ENCODE measurements at places on chromosomes 3 and 15.

DNA sequence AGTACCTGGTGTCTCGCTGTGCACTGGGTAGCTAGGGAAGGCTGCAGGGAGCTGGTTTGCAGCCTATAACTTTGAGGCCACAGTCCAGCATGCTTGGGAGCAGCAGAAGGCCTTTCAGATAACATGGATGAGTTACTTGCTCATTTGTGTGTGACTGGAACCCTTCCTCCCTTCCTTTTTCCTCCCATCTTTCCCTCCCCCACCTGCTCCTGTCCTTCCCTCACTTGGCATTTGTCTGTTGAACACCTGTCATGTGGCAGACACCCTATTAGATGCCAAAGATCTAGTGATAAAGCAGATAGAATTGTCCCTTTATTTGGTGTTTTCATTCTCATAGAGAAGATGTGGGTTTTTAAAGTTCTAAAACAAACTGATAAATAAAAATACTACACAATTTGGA lies 71.6 kb downstream of the LRTM1 start:
- DNase-seq = no peak

GRCh38 chr3:27545061-27545460 lies 60.9 kb upstream of the SLC4A7 start:
- no peak for DNase-seq

DNA sequence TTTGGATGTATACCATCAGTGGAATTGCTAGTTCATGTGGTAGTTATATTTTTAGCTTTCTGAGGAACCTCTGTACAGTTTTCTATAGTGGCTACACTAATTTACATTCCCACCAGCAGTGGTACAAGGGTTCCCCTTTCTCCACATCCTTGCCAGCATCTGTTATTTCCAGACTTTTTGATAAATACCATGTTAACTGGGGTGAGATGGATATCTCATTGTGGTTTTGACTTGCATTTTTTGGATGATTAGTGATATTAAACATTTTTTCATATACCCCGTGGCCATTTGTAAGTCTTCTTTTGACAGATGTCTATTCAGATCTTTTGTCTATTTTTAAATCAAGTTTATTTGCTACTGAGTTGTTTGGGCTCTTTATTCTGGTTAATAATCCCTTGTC lies 455.6 kb upstream of the RARB start:
- no peak for DNase-seq

DNA sequence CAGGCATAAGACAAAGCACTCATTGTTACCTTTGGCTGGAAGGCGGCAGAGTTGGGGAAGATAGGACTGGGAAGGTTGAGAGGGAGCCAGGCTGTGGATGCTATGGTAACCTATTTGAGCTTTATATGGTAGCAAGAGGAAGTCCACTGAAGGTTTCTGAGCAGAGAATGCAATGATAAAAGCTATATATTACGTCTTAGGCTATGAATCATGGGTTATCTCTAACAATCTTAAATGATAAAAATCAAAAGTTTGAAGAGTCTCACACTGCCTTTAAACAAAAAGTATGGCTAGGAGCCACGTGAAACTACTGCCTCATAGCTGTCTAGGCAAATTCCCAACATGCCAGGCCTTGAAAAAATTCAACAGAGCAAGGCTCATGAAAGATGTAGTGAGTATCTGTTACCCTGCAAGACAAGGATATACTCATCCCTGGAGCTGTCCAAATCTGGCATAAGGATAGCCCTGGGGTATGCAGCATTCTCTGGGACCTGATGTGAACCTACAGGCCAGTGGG lies 4.1 kb downstream of the P3H2 start:
- no peak for DNase-seq

DNA sequence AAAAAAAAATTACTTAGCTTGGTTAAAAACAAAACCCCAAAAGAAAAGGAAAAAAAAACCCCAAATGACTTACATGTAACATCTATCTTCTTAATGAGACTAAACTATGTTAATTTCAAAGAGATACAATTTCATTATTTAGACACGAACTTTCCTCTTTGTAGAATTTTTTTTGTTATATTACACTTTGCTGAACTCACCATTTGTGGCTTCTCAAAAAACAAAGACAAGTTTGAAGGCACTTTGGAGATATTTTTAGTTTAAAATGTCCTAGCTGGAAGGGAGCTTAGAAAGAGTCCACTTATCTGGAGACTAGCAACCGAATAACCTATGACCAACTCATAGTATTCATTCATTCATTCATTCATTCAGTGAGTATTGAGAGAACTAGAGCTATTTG lies 301.7 kb upstream of the ROPN1 start:
- no peak for DNase-seq

GRCh38 chr3:5205165-5205941 lies 17.8 kb downstream of the EDEM1 start:
- no peak for DNase-seq

DNA sequence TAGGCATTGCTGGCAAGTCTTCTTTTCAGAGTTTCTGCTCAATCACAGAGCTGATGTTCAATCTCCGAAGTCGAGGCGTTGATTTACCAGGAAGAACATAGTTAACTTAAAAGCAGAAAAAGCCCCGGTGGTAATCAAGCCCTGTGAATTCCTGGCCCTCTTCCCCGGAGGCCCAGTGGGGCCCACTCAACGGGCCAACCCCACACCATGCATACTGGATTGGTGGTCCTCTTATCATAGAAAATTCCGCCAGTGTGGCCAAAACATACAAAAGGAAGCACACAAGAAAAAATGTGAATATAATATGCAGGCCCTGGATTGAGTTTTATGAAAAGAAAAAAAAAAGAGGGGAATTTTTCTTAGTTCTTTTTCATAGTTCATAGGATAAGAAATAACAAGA lies 873.0 kb upstream of the NR2F2 start:
- DNase-seq = no peak

DNA sequence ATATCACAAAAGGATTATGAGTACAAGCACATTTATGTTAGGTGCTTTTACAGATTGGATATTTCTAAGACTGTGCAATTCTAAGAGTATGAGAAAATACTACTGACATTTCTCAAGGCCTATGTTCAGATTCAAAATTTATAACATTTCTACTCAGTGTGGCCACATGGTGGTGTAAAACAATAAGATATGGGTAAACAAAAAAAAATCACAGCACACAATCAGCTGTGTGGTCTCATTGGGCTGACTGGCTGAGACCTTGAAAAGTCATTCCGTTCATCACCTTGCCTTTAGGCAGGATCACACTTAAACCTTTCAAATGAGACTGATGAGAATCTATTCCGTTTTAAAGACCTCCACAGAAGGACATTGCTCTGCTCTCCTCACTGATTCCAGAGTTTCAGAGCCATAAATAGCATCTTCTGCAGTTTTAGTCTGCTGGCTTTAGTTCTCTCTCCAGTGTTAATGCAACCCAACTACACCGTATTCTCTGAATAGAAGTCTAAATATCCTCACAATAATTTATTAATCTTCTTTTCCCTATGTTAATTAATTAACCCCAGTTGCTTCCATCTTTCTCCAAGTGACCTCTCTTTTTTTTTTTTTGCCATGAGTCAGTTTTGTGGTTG lies 158.2 kb downstream of the SPATA16 start:
- no peak for DNase-seq

GRCh38 chr3:4738737-4739274 lies 240.4 kb upstream of the BHLHE40 start:
- DNase-seq = no peak

DNA sequence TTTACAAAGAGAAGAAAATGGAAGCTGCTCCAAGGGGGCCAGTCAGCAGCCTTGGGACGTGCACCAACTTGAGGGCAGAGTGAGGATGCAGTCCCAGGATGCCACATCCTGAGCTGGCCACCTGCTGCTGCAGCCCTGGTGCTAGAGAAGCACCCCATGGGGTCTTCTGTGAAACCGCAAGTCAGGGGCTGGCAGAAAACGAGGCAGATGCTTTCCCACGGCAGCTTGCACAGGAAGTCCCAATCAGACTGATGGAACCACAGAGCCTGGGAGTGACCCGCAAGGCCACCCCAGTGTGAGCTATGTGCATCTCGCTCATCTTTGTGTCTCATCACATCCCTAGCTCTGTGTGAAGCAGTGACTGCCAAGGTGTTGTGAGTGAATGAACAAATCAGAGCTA lies 76.5 kb downstream of the NUP210 start:
- no peak for DNase-seq

- no peak for DNase-seq
Observed at GRCh38 chr3:37308247-37308646, 133.9 kb upstream of the LRRFIP2 start.

DNA sequence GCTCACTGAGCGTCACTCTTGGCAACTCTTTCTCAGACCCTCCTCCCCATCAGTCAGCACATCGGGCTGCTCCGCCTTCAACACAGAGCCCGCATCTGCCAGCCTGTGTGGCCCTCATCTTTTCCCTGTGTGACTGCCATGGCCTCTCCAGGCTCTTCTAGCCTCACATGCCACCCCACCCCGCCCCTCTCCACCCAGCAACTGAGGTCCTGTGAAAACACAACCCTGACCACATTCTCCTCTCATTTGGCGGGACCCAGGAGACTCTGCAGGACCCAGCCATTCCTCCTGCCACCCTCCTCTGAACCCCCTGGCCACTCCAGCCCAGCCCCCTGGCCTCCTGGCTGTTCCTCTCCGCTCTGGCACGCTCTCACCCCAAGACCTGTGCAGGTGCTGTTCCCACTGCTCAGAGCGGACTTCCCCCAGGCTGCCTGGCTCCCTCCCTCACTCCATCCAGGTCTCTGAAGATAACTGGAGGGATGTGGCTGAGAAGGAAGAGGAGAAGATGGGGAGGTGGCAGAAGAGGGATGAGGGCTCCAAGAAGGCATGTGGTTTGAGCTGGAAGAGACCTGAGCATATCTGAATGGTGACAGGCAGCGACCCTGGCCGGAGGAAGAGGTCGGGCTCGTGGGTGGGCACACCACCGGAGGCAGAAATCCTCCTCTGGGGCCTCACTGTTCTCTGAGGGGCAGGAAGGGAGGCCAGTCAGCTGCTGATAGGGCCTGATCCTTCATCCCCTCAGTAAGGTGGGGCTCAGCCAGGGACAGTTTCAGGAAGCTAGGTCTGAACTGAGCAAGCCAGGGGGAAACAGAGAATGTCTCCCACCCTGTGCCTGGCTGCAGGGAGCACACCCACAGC lies 111.2 kb upstream of the RPL32 start:
- DNase-seq = no peak

DNA sequence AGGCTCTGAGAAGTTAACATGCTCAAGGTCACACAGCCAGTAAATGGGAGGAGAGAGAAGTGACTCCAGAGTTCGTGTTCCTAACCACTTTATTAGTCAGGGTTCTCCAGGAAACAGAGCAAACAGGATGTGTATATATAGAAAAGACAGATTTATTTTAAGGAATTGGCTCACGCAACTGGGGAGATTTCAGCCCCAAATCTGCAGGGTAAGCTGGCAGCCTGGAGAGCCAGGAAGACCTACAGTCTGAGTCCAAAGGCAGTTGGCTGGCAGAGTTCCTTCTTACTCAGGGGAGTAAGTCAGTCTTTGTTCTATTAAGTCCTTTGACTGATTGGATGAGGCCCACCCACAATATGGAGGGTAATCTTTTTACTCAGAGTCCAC lies 118.2 kb upstream of the PROK2 start:
- no peak for DNase-seq
